CMK (cell line): ENCODE measurements at places on chromosomes 11 and 22.

- DNase-seq, result no peak
These were observed 182.4 kb upstream of the LARGE1 start for GRCh38 chr22:34102633-34103032.

DNA sequence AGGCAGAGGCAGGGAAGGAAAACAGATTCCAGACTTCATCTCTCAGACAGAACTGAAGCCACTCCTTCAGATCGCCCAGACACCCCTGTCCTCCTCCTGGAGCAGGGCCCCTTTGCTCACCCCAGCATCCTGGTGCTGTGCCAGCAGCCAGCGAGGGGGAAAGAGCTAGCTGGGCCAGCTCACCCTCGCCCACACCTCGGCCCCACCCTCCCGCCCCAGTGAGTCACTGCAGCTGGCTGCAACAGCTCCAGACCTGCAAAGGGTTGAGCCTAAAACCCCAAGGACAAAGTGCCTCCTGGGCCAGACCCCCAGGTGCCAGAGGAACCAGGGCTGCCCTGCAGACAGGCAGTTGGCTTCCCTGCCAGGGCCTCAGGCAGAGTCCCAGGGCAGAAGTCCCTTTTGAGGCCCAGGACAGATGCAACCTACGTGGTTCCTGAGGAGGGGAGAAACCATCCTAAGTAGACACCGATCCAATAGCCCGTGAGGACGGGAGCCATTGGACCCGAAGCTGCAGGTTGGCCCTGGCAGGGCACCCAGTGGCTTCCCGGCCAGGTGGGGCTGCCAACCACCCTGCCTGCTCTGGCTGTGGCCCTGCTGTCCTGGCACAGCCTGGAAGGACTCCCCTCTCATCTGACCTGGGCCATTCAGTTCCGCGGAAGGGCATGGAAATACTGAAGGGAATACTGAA, 7.2 kb downstream of the AHNAK start:
- DNase-seq, result no peak

DNA sequence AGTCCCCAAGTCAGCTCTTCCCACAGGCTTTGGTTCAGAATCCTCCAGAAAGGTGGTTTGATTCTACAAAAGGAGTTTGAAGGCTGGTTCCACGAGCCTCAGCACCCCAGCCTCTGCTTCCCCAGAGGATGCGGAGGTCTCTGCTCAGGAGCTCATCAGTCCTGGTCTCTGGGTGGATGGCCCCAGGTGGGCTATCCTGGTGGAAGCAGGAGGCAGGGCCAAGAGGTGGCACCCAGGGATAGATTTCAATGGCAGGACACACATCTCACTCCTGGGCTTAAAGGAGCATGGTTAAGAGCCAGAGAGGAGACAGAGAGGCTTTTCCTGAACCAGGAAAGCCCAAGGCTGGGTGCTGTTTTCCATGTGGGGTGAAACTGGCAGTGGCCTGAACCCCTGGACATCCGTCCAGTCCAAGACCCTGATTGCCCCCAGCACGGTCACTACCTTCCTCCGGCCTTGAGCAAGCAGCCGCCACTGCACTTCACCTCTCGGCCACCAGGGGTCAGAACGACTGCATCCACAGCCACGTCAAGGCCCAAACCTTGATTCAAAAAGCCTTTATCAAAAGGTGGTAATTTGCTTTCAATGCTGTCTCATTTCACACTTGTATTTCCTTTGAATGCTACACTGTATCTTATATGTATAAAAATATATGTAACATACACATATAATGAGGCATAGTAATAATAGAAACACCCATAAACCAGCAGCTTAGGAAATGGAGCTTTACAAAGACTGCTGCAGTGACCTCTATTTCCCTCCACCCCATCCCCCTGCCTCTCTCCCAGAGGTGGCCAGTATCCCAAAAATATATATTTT, 19.3 kb upstream of the FXYD2 start:
- DNase-seq, result peak; percentile 49

DNA sequence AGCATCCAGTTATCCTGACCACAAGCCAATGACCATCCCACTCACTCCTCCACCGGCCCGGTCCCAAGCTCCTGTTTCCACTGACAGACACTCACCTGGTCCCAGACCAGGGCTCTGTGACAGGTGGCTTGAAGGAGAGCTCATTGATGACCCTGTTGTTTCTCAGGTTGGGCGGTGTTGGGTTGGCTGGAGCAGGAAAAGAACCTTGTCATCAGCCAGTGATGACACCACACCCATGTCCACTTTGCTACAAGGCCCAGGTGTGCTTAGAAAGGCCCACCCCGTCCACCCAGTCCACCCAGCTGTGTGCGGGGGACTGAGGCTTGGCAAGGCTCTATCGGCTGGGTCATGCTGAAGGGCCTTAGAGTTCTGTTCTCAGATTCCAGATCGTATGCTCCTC, 42.9 kb downstream of the GAB4 start:
- DNase-seq, result no peak

DNA sequence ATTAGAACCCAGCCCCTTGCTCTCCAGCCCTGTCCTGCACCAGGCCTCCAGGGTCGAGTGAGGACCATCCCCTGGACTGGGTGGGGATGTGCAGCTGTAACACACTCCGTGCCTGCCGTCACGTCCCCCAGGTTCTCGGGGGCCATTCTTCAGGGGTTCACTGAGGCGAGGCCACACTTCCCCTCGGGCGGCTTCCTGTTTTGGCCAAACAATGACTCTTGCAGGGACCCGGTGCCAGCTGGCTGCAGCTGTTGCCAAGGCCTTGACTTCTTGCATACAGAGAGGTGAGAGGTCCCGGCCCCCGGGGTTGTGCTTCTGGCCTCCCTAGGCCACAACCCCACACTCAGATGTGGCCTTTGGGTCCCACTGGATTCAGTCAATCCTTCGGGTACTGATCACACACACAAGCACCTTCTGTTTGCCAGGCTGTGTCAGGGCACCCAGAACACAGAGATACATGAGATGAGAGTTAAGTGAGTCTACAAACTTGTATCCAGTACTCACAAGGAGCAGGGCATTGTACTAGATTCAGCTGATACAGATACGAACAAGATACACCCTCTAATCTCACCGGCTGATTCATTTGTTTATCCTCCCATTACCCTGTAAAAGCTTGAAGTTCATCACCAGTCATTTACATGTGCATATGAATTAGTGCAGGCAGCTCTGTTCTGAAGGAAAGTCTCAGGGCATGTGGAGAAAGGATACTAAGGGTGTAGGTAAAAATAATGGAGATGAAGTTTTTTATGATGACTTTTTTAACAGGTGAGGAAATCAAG, 32.9 kb downstream of the LRRC32 start:
- DNase-seq, result no peak

GRCh38 chr11:106276859-106277436, 199.5 kb downstream of the AASDHPPT start:
- DNase-seq, result no peak

DNA sequence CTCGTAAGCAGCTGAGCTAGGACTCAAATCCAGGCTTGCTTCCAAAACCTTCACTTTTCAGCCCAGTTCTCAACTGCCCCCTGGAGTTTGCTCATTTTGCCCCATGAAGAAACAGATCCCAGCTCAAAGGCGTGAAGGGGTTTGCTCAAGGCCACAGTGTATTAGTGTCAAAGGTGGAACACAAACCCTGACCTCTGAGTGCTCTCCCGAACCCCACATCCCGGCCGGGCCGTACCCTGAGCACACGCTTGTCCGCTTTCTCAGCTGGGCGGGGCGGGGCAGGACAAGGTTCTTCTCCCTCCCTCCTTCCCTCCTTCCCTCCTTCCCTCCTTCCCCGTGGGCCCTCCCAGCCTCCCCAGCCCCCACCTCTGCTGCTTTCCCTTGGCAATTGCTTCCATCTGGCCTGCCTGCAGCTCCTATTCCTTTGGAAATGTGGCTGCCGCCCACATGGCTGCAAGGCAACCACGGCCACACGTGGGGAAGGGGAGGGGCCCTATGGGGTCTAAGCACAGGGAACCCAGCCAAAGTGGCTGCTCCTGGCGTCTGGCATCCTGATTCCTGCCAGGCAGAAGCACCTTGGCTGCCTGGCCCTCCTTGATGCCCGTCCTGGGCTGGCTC, 4.1 kb downstream of the ST3GAL4 start:
- DNase-seq, result no peak

- no peak for DNase-seq
These were observed 52.5 kb downstream of the TRIM44 start for GRCh38 chr11:35714882-35715627.

DNA sequence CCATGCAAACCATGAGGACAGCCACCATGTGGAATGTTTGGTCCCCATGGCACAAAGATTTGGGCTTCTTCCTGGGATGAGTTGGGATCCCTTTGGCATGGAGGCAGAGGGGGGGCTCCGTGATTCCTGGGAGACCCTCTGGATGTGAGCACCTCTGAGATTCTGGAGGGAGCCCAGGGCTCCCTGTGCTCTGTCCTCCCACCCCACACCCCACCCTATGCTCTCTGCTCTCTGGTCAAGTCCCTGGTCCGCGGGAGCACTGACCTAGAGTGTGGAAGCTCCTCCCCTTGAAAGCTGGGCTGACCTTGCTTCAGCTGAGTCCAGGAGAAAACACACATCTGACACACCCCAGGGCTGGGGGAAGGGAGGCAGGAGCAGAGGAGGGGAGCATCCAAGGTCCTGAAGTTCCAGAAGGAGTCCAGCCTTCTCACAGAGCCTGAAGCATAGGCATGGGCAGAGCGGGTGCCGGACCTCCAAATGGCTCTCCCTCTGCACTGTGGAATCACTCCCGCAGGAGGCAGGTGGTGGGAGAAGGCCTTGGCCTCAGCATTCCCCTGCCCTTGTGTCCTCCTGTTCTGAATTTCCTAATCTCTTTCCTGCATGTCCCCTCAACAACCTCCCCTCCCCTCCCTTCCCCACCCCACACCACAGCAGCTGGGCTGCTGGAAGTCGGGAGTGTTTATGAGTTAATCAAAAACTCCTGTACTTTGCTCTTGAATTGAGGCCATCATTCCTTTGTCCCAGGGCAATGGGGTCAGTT, 25.7 kb upstream of the OAF start:
- no peak for DNase-seq

- peak; percentile 17 for DNase-seq
These were observed 619 bp downstream of the MSANTD2 start for GRCh38 chr11:124799348-124800225.

- DNase-seq, result no peak
These were observed 26.7 kb downstream of the INTS4 start for GRCh38 chr11:77967753-77968152.

- no peak for DNase-seq
These were observed 102.8 kb downstream of the CEP164 start for GRCh38 chr11:117430293-117430955.

DNA sequence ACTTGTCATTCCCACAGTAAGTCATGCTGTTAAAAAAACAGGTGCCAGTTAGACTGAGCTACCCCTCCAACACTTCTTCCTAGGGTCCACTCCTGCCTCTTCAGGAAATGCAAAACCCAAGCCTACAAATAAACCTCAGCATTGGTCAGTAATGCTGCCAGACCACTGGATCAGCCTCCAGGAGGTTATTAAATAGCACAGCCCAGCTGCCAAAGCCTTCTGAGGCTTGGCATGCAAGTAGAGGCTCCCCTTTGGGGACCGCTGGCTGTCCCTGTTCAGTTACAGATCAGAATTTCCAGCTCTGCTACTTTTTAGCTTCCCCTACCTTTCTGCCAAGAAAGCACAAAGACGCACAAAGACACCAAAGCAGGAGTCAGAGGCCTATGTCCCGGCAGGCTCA, 33.3 kb downstream of the ABTB2 start:
- DNase-seq, result no peak

DNA sequence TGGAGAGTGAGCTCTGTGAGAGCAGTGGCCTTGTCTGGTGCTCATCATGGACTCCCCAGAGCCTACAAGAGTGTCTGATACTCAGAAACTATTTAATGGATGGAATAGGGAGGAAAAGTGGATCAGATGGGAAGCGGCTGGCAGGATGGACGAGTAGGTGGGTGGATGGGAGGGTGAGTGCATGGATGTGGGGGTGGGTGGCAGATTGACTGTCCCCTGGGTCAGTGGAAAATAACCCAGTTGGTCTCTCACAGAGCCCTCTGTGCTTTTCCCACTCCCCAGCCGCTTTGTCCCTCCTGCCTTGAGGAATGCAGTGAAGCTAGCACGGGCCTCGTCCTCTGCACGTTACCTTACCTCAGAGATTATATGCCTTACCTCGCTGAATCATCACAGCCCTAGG, 5.9 kb downstream of the SPI1 start:
- DNase-seq, result no peak

DNA sequence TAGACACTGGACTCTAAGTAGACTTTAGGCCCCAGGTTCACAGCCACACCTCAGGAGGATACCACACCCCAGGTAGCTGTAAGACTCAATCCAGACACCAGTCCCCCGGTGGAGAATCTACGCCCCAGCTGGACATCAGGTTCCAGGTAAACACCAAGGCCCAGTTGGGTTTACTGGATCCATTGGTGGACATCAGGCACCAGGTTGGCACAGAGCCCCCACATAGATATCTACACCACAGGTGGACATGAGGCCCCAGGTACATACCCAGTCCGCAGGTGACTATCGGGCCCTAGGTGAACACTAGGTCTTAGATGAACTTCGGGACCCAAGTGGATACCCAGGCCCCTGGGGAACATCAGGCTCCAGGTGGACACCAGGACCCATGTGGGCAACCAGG, 58.9 kb upstream of the SEPTIN5 start:
- no peak for DNase-seq

GRCh38 chr11:64562723-64563351, 28.2 kb upstream of the SLC22A12 start:
- no peak for DNase-seq
